ENCODE measurements at places on chromosomes 3 and 15.

DNA sequence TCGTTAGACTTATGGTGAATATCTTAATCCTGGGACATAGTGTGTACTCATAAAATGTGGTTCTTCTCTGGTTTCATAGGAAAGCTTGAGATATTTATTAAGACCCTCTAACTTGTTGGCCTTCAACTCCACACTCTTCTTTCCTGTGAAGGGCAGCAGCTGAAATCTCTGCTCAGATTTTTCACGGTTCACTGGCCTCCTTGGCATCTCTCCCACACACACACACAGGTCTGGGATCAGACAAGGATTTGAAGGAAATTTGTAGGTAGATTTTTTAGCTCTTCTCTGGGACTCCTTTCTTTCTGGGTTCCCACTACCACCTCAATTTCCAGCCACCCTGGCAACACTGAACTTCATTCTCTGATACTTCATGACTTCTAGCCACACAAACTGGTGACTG, 70.2 kb downstream of the MYRIP start:
- DNase-seq: no peak

- DNase-seq: no peak
These were observed 14.8 kb downstream of the PAQR5 start for GRCh38 chr15:69313432-69314000.

GRCh38 chr15:58096529-58097084, 31.1 kb upstream of the ALDH1A2 start:
- no peak for DNase-seq

- no peak for DNase-seq
These were observed 355.8 kb downstream of the MCTP2 start for GRCh38 chr15:94587113-94587512.

DNA sequence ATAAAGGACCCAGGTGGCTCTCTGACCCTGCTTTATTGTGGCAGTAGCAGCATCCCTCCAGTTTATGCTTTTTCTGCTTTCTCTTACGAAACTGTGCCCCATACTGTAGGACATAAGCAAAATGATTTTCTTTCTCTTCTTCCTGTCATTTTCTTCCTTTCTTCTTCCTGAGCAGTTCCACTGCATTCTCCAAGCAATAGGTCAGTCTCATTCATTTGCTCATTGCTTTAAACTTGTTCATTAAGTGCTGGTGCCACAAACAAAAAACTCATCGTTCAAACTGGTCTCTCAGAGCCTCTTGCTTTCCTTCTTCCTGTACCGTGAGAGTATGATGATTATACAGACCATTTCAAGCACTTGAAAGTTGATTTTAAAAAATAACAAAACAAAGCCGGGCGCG, 66.8 kb downstream of the PDE8A start:
- peak; percentile 42 for DNase-seq

DNA sequence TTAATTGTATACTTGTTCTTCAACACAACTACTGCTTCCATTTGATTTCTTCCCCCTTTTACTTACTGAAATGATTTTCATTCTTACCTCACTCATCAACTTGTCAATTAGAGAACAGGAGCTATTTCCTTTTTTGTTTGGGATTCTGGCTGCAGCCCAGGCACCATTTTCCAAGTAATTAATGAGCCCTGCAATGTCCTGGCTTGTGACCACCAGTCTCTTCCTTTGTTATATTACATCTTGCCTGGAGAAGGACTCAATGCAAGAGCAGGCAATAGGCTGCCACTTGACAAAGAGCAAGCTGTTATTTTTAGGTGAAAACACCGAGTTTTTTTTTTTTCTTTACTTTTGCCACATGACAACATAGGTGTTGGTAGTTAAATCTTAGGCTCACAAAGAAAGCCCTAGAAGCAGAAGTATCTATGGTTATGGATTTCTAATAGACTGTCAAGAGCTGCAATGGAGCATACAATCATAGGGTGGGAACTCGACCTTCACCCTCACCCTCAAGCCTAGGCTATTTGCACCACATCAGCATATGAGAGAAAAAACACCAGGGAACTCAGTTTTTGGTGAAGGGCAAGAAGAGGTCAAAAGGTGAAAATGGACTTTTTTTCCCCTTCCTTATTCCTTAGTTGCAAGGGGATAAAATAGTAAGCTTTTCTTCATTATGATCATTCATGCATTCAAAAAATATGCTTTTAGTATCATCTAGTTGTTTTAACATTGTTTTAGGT, 114.9 kb downstream of the TNIK start:
- no peak for DNase-seq

DNA sequence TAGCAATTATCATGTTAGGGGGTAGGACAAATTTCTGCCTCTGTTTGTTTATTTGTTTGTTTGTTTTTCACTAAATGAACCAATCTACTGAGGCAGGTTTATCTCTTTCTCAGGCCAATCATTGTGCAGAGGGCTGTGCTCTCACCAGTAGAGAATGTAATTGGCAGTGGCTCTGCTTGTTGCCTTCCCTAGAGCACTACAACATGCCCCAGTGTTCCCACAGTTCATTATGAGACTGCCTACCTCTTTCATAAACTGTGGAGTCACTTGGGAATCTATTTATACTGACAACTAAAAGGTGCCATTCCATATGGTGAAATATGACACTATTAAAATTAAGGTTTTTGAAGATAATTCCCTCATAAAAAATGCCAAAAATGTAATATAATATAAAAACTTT, 196.3 kb upstream of the ALCAM start:
- no peak for DNase-seq

All from astrocyte (in vitro differentiated cells and primary cell).